ENCODE measurements at places on chromosomes 3 and 15.

- DNase-seq = no peak
These were observed 49.6 kb downstream of the RFX7 start for GRCh38 chr15:56194035-56194434.

DNA sequence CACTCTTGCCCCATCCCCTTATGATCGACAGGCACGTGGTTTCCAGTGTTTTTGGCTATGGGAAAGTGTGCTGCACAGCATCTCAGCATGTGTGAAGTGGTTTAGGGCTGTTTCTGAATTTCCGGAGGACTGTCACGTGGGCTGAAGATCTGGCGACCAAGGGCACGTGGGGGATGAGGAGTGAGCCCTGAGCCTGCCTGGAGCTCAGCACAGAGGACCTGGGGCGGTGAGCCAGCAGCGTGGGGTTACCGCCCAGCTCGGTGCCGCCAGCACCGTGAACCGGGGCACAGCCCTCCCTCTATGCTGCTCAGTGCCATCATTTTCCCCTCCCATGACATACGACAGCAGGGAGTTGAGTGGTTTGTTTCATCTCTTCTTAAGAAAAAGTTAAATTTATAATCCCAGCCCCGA is 150.2 kb downstream of the DNAJB8 start:
- DNase-seq = peak; percentile 27

- DNase-seq = no peak
These were observed 27.9 kb upstream of the SCN10A start for GRCh38 chr3:38843898-38844297.

DNA sequence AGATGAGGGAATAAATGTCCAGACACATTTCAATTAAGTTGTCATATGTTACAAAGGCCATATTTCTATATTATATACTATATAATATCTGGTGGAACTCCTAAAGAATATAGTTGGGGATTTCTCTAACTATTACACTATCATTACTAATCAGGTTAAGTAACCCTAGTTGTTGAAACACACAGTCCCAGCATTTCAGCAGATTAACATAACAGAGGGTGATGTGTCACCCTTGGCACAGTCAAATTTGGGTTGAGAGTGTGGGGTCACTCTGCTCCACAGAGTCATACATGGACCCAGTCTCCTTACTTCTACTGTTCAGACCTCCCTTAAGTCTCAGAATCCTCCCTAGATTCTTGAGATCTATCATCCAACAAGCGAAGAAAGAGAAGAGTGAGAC is 496.4 kb upstream of the MDFIC2 start:
- DNase-seq = no peak

- DNase-seq = no peak
These were observed 78.3 kb upstream of the ICE2 start for GRCh38 chr15:60557191-60557618.

GRCh38 chr3:173938616-173939015 is 541.1 kb downstream of the NLGN1 start:
- DNase-seq = no peak

DNA sequence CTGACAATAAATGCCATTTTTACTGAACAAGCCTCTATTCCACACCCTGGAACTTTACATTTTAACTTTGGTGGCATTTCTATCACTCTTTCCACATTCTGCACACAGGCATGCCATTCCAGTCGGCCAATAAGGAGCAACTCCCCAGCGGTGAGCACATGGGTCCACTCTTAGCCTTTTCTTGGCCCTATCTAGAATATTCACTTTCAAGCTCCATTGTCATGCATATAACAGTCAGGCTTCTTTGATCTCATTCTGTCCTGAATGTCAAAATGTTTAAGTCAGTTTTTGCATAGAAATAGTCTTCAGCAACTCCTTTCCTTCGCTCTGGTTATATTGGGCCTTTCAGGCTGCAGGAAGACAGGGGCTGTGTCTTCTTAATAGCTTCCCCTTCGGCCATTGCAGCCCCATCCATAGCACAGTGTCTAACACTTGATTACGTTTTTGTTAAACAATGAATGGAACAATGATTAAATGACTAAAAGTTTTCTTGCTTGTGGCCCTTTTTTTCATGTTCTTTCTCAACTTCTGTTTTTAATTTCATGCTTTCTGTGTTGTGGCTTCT is 427.3 kb downstream of the MFSD1 start:
- DNase-seq = no peak

DNA sequence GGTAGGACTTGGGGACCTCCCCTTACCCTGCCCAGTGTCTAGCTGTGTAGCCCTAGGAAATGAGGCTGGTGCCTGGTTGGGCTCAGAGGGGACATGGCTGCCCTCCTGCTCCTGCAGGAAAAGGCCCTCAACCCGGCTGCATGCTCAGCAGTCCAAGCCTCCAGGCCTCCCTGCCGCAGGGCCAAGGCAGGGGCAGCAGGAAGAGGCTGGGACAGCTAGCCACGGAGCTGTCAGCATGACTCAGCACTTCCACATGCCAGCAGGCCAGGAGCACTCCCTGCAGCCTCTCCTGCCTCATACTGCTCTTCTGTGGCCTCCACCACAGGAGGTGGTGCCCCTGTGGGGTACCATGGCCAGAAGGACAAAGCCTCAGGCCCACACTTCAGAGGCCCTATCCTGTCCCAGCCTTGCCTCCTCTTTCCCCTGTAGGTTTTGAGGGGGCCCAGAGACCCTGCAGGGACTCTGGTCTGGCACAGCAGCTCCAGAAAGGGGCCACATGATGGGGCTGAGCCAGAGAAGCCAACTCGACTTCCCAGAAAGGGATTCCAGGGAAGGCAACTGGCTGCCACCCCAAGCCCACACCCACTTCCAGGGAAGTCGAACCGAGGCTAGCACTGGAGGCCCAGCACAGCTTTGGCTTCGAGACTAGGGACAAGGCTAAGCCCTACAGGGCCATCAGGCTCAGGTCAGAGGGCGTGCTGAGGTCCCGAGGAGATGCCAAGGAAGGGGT is 19.5 kb downstream of the TKT start:
- DNase-seq = no peak

- no peak for DNase-seq
These were observed 3.9 kb downstream of the HYAL2 start for GRCh38 chr3:50318615-50319014.

DNA sequence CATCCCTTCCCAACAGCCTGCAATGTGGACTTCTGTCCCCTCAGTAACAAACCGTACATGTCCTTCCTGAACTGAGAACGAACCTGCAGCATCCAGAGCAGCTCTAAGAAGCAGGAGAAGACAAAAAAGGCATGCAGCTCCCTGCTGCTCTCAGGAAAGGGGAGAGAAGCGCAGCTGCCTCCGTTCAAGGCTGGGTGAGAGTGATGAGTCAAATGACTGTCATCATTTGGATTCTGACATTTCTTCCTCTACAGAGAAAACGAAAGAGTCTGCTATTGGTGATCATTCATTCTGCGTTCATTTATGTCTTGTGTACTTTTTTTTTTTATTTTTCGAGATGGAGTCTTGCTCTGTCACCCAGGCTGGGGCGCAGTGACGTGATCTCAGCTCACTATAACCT is 677.8 kb downstream of the FHIT start:
- no peak for DNase-seq

- DNase-seq = no peak
These were observed 118.8 kb downstream of the ADAMTS9 start for GRCh38 chr3:64568895-64569517.

DNA sequence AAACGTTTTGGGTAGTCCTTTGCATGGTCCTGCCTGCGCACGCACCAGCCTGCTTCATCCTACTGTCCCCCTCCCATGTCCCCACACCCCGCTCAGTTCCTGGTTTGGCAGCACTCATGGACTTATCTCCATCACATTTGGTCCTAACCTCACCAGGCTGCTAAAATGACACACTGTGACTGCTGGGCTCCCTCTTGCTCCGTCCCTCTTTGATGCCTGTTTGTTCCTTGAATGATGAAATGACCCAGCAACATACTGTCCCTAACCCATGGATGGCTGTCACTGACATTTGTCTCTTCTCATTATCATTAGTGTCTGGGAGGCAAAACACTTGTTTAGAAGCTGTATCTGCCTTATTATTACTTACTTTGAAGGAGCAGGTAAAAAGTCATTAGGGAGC is 80.5 kb downstream of the CHDH start:
- no peak for DNase-seq

GRCh38 chr15:87704276-87704675 is 552.3 kb downstream of the NTRK3 start:
- no peak for DNase-seq

- DNase-seq = no peak
These were observed 120.0 kb upstream of the CTDSPL start for GRCh38 chr3:37741644-37742043.

DNA sequence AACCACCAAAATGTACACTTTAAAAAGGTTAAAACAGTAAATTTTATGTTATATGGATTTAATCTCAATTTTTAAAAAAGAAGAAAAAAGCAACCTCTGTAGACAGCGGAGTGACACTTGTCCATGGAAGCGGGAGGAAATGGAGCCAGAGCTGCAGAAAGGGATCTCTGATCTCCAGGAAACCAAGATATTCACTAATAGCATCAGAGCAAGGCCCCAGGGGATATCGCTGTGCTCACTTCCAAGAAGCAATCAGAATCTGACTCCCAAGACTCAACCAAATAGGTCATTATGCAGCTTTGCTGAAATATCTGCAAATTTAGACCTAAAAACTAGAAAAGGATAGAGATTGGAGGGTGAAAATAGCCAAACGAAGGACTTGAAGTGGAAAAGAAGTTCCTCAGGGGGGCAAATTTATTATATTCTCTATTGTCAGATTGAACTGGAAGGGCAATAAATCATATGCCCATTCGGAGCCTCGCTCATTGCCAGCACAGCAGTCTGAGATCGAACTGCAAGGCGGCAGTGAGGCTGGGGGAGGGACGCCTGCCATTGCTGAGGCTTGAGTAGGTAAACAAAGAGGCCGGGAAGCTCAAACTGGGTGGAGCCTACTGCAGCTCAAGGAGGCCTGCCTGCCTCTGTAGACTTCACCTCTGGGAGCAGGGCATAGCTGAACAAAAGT is 62.0 kb upstream of the ATP2C1 start:
- no peak for DNase-seq

DNA sequence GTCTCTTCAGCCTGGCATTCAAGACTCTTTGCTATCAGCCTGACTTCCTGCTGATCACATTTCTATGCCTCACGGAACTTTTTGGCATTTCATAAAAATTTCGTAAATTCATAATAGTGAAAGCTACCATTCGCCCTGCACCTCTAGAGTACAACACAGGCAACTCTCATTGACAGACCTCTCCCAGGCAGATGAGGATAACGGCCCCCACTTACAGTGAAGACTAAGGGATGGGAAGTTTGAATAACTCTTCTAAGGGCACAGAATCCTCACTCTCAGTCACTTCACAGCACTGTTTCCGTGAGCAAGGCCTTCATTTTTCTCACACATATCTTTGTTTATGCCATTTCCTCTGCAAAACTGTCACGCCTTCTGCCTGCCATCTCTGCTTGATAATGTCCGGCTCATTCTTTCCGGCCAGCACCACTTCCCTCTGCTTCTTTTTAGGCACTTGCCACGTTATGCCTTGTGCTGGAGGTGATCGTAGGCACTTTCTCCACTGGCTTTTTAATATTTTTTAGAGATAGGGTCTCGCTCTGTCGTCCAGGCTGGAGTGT is 224.1 kb upstream of the HES1 start:
- DNase-seq = no peak

- DNase-seq = no peak
These were observed 21.1 kb upstream of the SSR3 start for GRCh38 chr3:156576051-156576450.

GRCh38 chr3:121981473-121981872 is 40.6 kb downstream of the ILDR1 start:
- DNase-seq = no peak

DNA sequence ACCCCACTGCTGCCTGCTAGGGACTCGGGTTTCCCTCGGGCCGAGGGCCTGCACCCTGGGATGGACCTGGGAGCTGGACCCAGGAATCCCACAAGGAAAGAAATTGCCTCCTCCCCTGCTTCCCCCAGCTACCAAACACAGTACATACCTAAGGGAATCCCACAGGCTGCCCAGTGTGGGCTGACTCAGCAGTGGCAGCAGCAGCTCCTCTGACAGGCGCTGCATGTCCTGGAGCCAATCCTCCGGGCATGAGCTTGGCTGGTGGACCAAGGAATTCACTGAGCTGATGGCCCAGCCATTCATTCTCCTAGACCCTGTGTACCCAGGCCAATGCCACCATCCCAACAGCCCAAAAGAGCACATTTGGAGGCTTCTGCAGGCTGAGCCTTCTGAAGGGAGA is 9.5 kb upstream of the LTK start:
- no peak for DNase-seq

DNA sequence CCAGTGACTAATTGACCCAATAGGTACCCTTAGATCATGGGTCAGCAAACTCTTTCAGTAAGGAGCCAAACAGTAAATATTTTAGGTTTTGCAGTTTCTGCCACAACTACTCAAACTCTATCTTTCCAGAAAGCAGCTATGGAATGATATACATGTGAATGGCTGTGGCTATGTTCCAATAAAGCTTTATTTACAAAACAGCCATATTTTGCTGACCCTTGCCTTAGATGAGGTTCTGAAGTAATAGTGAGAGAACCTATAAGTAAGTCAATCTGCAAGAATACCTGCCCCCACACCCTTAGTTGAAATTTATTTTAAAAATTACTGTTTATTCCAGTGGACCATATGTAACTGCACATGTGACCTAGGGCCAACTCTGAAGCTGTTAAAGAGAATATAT is 134.0 kb downstream of the CMSS1 start:
- no peak for DNase-seq

GRCh38 chr3:110813541-110813940 is 258.1 kb upstream of the NECTIN3 start:
- DNase-seq = no peak

- no peak for DNase-seq
These were observed 47.7 kb downstream of the MECOM start for GRCh38 chr3:169615833-169616232.

- no peak for DNase-seq
These were observed 34.8 kb downstream of the EMC4 start for GRCh38 chr15:34259566-34259965.

DNA sequence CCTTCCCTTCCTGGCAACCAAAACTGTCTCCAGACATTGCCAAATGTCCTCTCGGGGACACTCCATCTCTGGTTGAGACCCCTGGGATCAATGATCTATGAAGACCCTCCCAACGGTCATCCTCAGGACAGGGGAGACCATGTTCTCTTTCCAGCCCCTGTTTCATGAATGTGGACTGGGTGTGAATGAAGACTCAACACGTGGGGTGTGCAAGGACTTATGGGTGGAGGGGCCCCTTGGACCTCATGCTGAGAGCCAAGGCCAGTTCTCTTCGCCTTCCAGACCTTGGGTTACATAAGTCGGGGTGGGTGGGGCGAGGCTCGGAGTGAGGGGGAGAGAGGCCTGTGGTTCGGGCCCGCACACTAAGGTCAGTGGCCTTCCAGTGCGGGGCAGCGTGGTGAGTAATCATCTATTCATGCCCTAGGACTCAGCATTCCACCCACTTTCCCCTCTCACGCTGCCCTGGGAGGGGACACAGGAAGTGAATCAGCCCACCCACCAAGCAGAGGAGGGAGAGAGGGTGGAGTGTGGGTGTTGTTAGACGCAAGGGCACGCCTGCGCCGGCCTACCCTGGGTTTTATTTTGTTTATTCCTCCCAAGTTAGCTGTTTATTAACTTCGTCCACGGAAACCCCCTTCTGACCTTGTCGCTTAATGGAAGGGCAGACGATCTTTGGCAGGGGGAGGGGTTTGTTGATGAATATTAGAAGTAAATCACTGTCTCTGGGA is 6.7 kb downstream of the PAQR5 start:
- no peak for DNase-seq

- no peak for DNase-seq
These were observed 134.8 kb upstream of the MEF2A start for GRCh38 chr15:99430881-99431401.
